Breast epithelium (tissue), 4 donors: ENCODE measurements at places on chromosomes 2 and 18. TPM values are rescaled to one million over a fixed set of nuclear protein-coding genes. Genes with fewer than 3 reads are reported as not detected.

ATOH8 gene
- 46.2 TPM for total RNA-seq

PMAIP1 gene
- 5.3 TPM for total RNA-seq

CFAP53 gene
- 3.4 TPM for total RNA-seq

DNA sequence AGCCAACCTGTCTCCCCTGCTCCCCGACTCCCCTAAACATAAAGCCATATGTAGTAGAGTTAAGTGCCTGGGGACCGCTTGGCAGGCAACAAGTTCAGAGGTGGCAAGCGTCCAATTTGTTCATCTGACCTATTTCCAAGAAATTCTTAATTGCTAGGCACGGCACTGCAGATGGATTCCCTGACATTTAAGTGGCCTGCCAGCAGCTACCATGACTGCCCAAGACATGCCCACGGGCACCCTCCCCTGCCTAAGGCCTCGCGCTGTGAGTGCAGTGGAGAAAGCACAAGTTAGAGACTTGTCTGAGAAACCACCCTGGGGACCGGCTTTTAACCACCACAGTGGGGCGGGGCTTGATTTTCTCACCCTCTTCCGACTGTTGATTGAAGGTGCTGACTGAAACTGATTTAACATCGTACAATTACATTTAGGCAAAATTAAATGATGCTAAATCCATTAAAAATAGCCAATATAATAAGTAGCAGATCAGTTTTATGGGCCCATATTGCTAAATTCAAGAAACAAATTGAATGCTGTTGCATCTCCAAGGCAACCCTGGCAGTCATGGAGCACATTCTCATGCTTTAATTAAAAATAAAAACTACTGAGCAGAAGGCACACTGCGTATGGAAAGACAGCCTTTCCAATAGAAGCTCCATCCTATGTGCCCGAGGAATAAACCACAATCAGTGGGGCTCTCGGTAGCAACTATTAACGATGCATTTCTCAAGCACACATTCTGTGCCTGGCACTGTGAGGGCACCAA lies 163.6 kb upstream of the ACAA2 start:
- no peak for DNase-seq

GYPC gene
- 127 TPM for total RNA-seq
